Fibroblast of gingiva (primary cell): ENCODE measurements at places on chromosomes 4 and X.

GRCh38 chr4:184344435-184344834 lies 126.8 kb upstream of the ENPP6 start:
- no peak for DNase-seq

DNA sequence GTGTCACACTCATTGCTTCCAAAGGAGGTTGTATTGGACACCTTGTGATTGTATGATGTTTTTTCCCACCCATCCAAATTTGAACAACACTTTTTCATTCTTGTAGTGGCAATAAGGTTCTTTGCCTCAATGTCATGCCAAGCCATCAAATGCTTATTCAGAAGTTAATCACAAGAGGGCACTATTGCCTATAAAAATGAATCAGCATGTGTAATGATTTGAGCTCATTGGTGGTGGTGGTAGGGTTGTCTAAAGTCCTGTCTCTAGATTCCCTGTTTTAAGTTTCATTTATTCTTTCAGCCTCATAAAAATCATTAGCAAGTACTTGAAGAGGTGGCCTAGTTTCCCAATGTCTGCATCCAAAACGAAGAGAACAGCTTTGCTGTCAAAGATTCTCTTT lies 37.0 kb downstream of the IRS4 start:
- DNase-seq = peak; percentile 4

DNA sequence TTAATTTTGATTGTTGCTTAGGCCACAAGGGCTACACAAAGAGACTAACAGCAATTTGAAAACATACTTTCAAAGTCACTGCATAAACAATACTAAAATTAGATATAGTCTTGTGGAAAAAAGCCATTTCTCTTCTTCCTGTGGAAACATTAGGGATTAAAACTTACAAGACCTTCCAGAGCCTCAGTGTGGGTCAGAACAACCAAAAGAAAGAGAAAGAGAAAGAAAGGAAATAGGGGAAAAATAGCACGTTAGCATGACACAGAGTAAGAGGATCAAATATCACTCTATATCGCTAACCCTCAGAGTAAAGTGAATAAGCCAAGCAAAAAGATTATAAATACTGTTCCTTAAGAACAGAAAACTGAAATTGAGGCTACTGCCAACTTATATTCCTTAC lies 127.8 kb upstream of the DIAPH2 start:
- peak; percentile 1 for DNase-seq

DNA sequence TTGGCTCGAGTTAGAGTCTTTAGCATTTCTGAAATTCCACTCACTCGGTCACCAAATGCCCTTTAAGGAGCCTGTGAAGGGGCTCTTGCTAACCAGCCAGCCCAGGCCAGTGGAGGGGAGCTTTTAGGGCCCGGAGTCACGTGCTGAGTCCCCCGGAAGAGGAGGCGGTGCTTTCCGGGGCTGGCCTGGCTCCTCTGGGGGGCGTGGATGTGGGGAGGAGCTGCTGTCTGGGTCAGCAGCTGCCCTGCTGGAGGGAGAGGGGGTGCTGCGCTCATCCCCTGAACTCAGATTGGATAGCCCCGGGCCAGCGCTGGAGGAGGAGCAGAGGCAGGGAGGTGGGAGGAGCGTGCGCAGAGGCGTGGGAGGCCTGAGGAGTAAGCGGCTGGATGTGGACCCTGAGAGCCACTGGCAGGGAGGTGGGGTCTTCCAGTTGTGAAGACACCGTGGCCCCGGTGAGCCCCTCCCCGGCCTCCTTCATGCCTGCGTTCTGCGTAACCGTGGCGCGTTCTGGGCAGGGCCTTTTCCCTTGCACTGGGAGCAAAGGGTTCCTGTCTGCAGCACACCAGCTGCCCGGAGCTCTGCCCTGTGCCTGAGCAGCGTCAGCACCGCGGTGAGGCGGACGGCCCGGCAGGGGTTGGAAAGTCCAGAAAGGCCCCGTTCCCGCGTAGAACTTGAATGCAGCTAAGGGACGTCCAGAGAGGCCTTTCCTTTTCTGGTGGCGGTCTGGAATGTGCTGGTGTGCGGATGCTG lies 19.7 kb downstream of the MAEA start:
- DNase-seq = peak; percentile 95

DNA sequence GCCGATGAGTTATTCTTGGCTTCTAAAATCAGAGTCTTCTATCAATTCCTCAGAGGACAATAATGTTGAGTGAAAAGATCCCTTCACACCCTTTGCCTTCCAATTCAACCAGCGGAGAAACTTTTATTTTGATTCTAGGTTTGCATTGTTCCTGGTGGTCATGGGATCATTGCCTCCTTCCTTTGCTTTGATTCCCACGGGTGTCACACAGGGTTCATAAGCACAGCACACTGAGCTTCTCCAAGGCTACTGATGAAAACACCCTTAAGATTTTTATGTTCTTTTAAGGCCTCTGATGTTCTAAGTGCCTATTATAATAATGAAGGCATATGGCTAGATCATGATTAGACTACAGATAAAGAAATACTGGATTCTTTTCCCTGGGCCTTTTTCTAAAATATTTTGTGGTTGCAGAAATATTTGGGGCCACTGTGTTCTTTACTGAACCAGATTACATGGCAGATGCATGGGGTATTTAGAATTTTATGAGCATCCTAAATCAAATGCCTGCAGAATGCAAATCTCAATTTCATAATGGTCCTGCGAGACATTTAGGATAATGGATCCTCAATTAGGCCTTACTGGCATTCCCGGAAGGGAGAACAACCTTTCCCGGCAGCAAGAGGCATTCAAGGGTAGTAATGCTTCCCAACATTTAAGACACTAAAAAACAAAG lies 43.9 kb upstream of the FGFBP2 start:
- DNase-seq = no peak

DNA sequence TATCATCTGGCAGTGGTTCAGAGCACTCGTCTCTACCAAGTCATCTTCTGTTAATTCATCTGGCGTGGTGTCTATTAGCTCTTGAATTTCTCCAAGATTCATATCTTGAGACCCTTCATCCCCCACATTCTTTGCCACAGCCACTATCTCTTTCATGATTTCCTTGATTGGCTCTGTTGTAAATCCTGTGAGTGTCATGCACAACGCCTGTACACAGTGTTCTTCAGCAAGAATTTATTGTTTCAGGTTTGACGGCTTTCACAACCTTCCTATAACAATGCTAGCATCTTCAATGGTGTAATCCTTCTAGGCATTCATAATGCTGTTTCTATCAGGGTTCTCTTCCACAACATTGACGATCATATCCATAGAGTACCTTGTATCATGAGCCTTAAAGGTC lies 30.9 kb downstream of the MGST2 start:
- no peak for DNase-seq

- DNase-seq = no peak
Observed at GRCh38 chrX:111244235-111244750, 26.0 kb downstream of the CAPN6 start.

DNA sequence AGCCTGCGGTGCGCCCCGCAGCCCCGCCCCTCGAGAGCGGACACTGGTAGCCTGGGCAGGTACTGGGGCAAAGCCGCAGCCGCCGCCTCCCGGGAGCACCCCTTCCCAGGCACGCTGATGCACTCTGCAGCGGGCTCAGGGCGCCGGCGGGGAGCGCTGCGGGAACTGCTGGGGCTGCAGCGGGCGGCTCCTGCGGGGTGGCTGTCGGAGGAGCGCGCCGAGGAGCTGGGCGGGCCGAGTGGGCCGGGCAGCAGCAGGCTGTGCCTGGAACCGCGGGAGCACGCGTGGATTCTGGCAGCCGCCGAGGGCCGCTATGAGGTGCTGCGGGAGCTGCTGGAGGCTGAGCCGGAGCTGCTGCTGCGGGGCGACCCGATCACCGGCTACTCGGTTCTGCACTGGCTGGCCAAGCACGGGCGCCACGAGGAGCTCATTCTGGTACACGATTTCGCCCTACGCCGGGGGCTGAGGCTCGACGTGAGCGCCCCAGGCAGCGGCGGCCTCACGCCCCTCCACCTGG lies 401 bp downstream of the SOWAHD start:
- peak; percentile 2 for DNase-seq

GRCh38 chr4:5036239-5036638 lies 15.0 kb upstream of the STK32B start:
- DNase-seq = peak; percentile 79

DNA sequence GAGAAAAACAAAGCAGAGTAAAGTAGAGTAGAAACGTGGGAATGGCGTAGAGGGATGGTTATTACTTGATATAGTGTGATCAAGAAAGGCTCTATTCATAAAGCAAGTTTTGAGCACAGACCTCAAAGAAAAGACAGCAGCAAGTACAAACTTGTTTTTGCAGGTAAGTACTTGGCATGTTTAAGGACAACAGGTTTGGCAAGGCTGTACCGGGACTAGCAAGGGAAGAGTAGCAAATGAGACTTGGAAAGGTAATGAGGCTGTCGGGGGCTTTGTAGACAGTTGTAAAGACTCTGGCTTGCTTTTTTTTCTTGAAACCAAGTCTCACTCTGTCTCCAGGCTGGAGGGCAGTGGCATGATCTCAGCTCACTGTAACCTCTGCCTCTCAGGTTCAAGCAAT lies 40.9 kb downstream of the NEK1 start:
- DNase-seq = no peak

DNA sequence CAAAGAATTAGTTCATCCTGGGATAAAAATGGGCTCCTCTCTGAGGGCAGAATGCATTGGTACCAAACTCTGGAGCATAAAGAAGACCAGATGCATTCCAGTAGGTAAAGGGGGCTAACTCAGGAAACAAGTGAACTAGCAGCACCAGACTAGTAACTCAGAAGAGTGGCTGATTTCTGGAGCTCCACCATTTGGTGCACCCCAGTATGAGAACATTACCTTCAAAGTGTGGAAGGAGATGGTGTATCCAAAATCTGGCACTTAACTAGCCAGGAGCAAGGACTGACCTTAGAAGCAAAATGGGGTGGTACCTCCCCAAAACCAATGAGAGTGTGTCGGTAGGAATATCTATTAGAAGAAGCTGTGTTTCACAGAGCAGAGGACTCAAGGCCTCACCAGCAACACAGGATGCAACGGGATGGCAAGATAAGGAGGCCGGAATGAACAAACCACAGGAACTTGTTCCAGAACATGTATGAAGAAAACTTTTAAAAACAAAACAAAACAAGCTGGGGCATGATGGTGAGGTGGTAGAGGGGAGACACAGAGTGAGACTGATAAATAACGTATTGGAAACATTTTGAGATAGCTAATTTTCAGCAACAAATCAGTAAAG lies 142.3 kb downstream of the INPP4B start:
- no peak for DNase-seq

GRCh38 chr4:108168671-108169523 lies at the start of gene LEF1:
TSS of gene LEF1 (minus strand) at chr4:108168932. CDS start at chr4:108167767, 1,165 bp downstream.
- peak; percentile 12 for DNase-seq

- peak; percentile 9 for DNase-seq
Observed at GRCh38 chr4:94641702-94642560, 115.8 kb upstream of the BMPR1B start.

DNA sequence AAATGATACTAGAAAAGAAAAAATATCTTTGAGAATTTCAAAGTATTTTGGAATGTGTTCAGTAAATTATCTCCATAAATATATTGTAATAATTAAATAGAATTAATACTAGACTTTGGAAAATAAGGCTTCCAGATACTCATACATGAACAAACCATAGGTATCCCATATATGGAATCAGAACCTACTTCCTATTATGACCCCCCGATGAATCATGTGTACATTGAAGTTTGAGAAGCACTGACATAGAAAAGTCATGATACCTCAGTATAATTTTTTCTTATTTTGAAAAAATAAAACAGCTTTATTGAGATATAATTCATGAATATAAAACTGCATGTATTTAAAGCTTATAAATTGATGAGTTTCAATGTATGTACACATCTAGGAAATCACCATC lies 27.2 kb upstream of the SMARCA5 start:
- no peak for DNase-seq

DNA sequence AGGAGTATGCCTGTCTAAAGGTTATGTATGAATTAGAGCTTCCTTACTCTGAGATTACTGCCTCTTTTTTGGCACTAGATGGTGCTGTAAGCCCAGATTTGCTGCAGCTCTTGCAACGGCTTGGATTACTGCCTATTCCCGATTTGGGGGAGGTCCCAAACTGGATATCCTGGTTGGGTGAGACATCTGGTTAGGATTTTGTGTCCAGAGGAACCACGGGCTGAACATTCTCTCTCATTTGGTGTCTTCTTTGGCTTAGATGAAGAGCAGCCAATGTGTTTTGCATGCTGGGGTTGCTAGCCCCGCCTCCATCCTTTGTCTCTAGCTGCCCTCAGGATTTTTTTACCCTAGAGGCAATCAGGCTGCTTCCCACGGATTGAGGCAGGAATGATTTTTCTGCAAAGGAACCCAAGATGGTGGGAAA lies 31.9 kb downstream of the F8A1 start:
- peak; percentile 86 for DNase-seq

- no peak for DNase-seq
Observed at GRCh38 chrX:119736206-119736764, 22.1 kb upstream of the SOWAHD start.
